ENCODE measurements at places on chromosomes 16 and 17. TPM values are rescaled to one million over a fixed set of nuclear protein-coding genes. Genes with fewer than 3 reads are reported as not detected.

Gene TNFRSF17
- 3.3 TPM for total RNA-seq

Gene TP53TG3
- not detected for total RNA-seq

Gene NACA2
- total RNA-seq = not detected

Gene HIC1
- 13.5 TPM for total RNA-seq

Gene TP53
- 75.2 TPM for total RNA-seq

Gene MT1A
- 4.5 TPM for total RNA-seq

Gene ALOX12B
- 0.49 TPM for total RNA-seq

Gene CA7
- total RNA-seq = 59.3 TPM

- DNase-seq = no peak
These were observed 11.0 kb downstream of the ABCA3 start for GRCh38 chr16:2329532-2329931.

DNA sequence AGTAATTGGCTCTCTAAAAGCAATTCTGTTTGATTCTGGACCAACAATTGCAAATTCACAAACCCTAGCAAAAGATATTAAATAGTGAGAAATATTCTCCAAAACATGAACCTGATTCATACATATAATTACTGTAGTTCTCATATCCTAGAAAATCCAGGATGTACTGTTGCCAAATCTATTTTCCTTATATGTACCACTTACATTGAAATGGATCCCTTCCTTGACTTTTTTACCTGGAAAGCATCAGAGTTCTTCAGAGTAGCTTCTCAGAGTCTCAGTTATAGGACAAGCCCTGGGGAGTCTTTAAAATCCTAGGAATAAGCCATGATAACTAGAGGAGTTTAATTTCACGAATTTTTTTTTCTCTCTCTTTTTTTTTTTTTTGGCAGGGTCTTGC lies 16.7 kb downstream of the TMEM92 start:
- no peak for DNase-seq

GRCh38 chr17:15490634-15491261 lies 23.3 kb upstream of the CDRT4 start:
- DNase-seq = peak; percentile 68

GRCh38 chr17:21425736-21426135 lies 49.6 kb downstream of the KCNJ12 start:
- no peak for DNase-seq

- no peak for DNase-seq
These were observed 7.4 kb downstream of the PRKCB start for GRCh38 chr16:23843143-23843542.

- DNase-seq = no peak
These were observed 4.7 kb upstream of the PIPOX start for GRCh38 chr17:29038085-29038795.

GRCh38 chr17:81277421-81277820 lies 17.7 kb downstream of the SLC38A10 start:
- DNase-seq = peak; percentile 57

- no peak for DNase-seq
These were observed 13.1 kb downstream of the ASGR2 start for GRCh38 chr17:7101531-7101930.

DNA sequence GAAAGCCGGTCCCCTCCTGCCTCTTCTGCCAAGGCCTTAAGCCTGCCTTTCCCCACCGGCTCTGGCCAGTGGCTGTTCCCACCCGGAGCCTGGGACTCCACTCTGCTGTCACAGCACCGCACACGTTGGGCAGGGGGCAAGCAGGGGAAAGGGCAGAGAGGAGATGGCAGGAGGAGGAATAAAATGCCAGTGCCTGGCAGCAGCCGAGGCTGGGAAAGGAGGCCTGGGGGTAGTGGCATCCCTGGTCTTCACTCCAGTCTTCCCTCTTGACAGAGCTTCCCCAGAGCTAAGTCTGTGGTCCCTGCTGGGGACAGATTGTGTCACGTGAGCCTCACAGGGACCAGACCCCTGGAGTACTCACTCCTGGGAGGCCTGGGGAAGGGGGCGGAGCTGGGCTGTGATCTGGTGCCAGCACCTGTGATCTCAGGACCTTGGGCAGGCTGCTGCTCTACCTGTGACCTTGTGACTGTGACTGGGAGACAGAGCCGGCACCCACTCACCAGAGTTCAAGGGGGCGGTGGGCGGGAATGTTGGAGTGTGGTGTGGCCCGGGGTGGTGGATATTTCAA lies 97.2 kb upstream of the GSE1 start:
- DNase-seq = no peak

GRCh38 chr17:61400066-61400716 lies 548 bp downstream of the TBX2 start:
- DNase-seq = peak; percentile 40

DNA sequence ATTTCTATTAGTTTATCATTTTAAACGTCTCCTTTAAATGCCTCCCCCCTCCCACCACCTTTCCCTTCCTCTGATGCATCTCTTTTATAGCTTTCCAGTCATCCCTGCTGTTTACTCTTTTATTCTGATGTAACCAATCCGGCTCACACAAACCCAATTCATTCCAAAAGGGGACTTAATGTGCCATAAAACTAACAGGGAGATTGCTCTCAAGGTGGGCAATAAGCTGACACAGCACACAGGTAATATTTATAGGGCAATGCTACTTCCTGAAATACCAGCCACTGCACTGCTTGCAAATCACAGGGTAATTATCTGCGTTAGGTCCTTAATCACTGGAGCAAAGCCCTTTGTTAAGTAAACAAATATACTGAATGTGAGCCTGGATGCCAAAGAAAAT lies 23.3 kb upstream of the CA10 start:
- DNase-seq = no peak

DNA sequence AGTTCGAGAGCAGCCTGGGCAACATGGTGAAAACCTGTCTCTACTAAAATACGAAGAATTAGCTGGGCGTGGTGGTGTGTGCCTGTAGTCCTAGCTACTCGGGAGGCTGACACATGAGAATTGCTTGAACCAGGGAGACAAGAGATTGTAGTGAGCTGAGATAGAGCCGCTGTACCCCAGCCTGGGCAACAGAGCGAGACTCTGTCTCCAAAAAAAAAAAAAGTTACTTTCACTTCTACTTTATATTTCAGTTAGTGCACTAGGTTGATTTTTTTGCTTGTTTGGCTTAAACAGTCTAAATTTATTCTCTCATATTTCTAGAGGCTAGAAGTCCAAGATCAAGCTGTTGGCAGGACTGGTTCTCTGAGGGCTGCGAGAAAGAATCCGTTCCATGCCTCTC lies 13.4 kb downstream of the CCDC102A start:
- no peak for DNase-seq

Measured in mucosa of descending colon (tissue), 3 donors.